A549 (cell line): ENCODE measurements at places on chromosomes 5 and 9. TPM values are rescaled to one million over a fixed set of nuclear protein-coding genes. Genes with fewer than 3 reads are reported as not detected.

The ORM2 gene
- not detected in 3 replicates for polyA plus RNA-seq

DNA sequence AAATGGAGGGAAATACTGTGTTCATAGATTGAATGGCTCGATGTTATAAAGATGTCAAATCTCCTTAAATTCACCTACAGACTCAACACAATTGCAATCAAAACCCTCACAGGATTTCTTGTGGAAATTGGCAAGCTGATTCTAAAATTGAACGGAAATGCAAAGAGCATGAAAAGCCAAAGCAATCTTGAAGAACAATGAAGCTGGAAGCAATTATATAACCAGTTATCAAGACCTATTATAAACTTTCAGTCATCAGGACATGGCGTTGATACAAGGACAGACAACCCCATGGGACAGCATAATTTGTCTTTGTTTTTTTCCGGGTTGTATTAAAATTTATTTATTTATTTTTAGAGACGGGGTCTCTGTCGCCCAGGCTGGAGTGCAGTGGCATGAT is 53.5 kb upstream of the OTULINL start:
- DNase-seq, result no peak

DNA sequence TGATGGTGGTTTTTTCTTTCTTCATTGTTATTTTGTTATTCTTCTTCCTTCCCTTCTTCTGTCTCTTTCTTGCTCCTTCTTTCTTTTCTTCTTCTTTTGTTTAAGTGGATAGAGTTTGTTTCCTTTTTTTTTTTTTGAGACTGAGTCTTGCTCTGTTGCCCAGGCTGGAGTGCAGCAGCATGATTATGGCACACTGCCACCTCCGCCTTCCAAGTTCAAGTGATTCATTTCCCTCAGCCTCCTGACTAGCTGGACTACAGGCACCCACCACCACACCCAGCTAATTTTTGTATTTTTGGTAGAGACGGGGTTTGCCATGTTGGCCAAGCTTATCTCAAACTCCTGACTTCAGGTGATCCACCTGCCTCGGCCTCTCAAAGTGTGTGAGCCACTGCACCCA is 40.3 kb downstream of the JAK2 start:
- DNase-seq, result no peak

DNA sequence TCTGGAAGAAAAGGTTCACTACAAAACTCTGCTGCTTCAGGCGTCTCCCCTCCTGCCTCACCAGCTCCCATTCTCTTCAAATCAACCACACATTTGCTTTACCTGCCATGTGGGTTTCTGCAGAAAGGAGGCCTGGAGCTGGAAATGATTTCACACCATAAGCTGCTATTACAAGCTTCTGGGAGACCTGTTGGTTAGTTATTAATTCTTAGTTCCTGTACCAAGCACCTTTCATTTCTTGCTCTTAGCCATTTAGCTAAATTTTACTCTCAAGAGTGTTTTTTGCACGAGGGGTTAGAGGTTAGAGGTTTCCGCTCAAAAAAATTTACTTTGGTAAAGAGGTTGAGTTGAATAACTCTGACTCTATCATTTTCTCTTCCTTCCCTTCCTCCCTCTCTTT is 70.3 kb downstream of the MAP1B start:
- no peak for DNase-seq

- no peak for DNase-seq
Measured at GRCh38 chr5:54363669-54364068, 53.3 kb upstream of the ARL15 start.

DNA sequence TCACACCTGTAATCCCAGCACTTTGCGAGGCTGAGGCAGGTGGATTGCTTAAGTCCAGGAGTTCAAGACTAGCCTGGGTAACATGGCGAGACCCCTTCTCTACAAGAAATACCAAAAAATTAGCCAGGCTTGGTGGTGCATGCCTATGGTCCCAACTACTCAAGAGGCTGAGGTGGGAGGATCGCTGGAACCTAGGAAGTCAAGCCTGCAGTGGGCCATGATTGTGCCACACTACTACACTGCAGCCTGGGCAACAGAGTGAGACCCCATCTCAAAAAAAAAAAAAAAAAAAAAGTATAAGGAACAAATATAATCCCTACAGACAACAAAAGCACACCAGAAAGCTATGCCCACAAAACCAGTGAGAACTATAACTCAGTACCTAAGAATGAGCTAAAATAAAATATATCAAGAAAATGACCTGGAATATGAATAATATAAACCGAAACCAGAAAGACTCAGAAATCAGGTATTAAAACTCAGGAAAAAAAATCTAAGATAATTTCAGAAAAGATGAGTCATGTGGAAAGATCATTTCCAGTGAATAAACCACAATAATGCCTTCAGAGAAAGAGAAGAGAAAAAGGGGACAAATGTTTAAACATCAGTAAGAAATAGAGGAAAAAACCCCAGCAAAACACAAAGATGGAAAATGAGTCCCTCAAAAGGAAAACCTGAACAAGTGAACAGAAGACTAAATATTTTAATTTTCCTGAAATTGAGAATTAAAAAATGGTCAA is 57.4 kb downstream of the GOLPH3 start:
- no peak for DNase-seq

DNA sequence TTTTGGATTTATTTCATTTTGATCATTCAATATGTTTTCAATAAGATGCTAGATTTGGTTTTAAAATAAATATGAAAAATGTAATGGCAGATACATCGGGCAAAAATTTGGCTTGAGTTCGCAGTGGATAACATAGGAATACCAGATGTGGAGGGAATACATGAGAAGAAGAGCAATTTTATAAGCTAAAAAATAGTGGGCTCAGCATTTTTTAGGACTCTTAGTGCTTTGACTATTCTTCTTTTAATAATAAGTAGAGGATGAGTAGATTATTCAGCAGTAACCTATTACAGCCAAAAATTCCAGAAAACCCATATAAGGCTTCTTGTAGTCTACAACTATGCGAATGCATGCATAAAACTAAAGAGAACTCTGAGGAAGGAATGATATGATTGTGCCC is 22.8 kb upstream of the GHR start:
- no peak for DNase-seq
